ENCODE measurements at places on chromosomes 16 and 17.

DNA sequence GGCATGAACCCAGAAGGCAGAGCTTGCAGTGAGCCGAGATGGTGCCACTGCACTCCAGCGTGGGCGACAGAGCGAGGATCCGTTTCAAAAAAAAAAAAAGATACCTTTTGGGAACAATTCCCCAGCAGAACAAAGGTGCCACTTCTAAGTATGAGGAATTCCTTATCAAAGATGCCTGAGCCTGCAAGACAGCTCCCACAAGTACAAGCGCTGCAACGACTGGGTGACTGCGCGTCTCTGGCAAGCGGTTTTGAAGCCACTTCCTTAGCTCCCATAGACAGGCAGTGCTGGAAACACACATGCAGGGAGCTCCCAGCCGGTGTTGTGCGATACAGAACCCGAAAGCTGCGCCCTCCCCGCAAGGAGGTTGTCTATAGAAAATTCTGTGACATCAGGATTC lies 60.5 kb downstream of the ADCY9 start:
- DNase-seq, result no peak

GRCh38 chr17:61475726-61476125 lies 23.5 kb downstream of the TBX4 start:
- DNase-seq, result no peak

DNA sequence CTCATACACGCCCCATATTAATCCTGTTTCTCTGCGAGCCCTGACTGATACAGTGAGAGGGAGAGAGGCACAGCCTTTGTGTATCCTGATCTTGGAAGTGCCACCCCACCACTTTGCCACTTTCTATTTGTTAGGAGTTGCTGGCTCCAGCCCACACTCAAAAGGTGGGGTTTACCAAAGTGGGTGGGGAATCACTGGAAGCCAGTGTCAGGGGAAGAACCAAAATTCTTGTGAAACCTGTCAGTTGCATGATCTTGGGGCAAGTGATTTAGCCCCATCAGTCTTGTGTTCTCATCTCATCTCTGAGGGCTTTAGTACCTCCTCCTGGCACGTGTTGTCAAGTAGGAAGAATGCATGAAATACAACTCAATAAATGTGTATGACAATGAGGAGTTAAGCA lies 119.5 kb downstream of the SOX9 start:
- DNase-seq, result no peak

DNA sequence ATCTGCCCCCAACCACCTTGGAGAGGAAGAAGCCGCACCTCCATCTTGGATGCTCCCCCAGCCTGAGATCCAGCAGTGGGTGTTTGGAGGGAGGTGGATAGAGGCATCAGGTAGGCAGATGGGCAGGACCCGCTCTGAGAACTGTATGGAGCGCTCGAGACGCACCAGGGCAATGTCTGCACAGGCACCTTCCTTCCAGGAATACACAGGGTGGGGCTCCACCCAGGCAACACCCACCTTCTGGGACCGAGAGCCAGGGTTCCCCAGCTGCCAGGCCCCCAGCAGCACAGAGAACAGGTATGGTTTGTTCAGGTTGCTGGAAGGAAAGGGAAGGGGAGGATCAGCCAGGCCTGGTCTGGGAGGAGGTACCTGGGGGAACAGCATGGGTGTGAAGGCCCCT lies 2.4 kb downstream of the PRSS22 start:
- no peak for DNase-seq

DNA sequence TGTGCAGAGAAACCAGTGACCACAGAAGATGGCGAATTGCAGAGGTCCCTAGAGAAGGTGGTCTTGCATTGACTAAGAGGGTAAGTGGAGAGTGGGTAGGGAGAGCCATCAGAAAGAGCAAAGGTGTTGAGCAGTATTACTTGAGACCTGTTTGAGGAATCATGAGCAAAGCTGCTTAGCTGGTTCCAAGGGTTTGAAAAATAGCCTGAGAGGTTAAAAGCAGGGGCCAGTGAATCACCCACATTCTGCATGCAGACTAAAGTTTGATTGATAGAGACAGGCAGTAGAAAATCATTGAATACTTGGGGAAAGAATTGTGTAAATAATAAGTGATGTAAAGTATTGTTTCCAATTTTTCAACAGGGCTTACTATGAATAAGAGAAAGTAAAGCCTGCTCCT lies 34.0 kb upstream of the KCNJ16 start:
- no peak for DNase-seq

- DNase-seq, result no peak
Measured at GRCh38 chr16:28062847-28063521, 530 bp downstream of the GSG1L start.

Data from brain microvascular endothelial cell (primary cell).